NCI-H1694 treated with DMSO at 0.1 percent for 48 hours (cell line): ENCODE measurements at places on chromosomes 1 and 21.

DNA sequence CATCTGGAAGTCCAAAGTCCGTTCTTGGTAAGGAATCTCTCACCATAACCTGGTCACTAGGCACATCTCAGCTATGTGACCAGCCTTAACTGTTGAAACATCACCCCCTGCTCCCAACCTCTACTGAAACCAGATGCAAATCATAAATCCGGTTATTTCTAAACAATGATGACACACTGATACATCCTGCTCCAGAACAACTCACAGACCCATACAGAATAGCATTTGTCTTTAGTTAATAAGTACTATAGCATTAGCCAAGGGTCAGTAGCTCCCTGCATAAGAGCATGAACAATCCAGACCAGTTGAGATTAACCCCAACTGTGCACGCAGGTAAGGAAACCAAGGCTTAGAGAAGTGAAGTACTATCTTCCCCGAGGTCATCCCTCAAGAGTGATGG lies 38.0 kb upstream of the KCTD3 start:
- DNase-seq: no peak

DNA sequence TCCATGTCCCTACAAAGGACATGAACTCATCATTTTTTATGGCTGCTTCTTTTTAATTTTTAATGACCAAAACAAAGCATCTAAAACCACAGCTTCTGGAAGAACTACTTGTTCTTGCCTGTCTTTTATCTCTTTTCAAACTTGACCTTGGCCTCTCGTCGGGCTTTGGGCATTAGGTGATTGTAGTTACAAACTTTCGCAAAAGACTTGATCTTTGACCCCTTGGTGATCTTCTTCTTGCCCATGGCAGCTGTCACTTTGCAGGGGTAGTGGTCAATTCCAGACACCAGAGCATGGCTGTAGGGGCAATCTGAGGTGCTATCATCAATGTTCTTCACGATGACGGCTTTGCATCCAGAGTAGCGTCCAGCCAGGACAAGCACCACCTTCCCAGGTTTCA lies 67.8 kb downstream of the EPB41 start:
- no peak for DNase-seq

- DNase-seq: peak; percentile 8
Measured at GRCh38 chr1:180269645-180270529, 39.8 kb downstream of the LHX4 start.

DNA sequence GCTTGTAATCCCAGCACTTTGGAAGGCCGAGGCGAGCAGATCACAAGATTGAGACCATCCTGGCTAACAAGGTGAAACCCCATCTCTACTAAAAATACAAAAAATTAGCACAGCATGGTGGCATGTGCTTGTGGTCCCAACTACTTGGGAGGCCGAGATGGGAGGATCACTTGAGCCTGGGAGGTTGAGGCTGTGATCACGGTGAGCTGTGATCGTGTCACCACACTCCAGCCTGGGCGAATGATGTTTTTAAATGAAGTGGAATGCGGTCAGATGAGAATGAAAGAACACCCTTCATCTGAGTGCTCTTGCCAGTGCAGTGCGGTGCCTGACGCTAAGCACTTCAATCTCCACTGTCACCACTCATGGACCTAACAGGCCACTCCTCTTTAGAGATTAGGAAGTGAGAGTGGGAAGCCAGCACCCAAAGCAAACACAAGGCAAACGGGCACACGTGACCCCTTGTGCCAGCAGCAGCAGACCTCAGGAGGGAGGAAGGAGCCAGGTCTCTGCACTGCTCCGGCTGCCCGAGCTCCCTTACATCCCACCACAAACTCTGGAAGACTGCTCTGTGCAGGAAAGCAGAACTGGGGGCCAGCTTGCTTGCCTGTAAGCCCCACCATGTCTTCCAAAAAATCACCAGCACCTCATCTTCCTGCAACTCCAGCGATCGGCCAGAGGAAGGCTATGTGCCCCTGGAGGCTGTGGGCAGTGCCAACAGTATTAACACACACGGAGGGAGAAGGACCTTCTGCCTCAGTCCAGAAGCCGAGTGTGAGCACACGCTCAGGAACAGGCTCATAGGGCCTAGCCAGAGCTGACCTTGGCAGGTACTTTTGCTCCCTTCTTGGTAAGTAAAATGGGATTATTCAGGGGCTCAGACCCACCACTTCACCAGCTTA lies 9.7 kb downstream of the CTNNBIP1 start:
- DNase-seq: no peak

DNA sequence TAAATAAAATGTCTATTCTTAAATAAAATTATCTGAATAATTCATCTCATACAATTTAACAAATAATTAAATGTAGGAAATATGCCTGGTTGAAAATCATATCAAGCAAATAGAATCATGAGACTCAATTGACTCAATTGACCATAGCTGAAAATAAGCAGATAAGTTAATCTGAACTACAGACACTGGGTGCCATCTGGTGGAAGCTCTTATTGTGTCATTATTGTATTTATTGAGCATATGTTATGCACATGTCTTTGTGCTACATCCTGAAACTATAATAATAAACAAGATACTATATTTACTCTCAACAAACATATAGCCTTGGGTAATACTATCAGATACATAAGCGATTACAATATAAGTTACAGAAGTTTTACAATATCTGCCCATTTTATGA lies 41.0 kb downstream of the BRINP3 start:
- DNase-seq: peak; percentile 26

DNA sequence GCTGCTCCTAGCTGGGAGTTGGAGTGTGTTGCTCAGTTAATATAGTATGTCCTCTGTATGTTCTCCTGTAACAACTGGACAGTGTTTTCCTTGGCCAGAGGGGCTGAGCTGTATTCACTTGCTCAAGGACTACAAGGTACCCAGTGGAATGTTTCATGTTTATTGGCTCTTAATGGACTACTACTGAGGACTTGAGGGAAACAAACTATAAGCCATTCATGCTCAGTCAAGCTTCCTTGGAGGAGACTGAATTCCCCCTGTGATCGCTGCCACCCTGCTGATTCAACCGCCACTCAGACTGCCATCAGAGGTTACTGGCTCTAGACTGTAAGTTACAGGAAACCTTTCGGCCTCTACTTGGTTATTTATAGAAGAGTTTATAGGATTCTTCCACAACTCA lies 166.6 kb downstream of the ZC3H11B start:
- no peak for DNase-seq

- DNase-seq: peak; percentile 39
Measured at GRCh38 chr1:156717351-156717750, 10.9 kb upstream of the METTL25B start.

- peak; percentile 33 for DNase-seq
Measured at GRCh38 chr1:158035976-158036583, 42.6 kb downstream of the KIRREL1 start.

GRCh38 chr21:27639286-27639685 lies 672.4 kb upstream of the ADAMTS5 start:
- DNase-seq: no peak

- DNase-seq: peak; percentile 76
Measured at GRCh38 chr21:43810505-43811261, 21.3 kb downstream of the RRP1 start.

GRCh38 chr21:35338881-35339632 lies 290.0 kb upstream of the RUNX1 start:
- no peak for DNase-seq

DNA sequence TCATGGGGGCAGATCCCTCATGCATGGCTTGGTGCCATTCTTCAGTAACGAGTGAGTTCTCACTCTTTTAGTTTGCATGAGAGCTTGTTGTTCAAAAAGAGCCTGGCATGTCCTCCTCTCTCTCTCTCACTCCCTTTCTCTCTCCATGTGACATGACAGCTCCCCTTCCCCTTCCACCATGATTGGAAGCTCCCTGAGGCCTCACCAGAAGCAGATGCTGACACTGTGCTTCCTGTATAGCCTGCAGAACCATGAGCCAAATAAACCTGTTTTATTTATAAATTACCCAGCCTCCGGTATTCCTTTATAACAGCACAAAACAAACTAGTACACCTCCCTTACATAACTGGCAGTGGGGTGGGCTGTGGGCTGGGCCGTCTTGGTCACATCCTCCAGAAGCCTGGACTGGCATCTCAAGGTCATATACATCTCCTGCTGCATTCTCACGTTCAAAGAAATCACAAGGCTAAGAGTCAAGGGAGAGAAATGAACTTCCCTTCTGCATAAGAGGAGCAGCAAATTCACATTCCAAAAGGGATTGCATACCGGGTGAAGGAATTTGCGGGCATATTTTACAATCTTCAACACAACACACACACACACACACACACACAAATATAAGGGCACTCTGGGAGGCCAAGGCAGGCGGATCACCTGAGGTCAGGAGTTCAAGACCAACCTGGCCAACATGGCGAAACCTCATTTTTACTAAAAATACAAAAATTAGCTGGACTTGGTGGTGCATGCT lies 2.3 kb upstream of the CCSAP start:
- no peak for DNase-seq

GRCh38 chr1:18100491-18101063 lies 7.0 kb upstream of the IGSF21 start:
- peak; percentile 64 for DNase-seq

GRCh38 chr1:38608202-38608864 lies 251.2 kb downstream of the RRAGC start:
- peak; percentile 30 for DNase-seq

DNA sequence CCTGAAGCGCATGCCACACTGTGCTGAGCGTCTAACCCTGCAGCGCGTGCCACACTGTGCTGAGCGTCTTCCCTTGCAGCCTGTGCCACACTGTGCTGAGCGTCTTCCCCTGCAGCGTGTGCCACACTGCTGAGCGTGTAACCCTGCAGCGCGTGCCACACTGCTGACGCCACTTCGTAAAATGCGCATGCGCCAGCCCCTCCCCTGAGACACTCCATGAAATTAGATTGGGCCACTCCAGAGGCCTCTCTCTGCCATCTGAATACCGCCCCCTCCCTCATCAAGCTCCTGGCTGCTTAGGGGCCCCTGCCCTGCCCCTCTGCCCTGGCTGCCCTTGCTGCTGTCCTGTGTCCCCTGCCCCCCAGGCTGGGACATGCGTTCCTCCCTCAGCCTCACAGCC lies 84.8 kb downstream of the POFUT2 start:
- no peak for DNase-seq

- DNase-seq: no peak
Measured at GRCh38 chr1:35931446-35932157, 697 bp downstream of the AGO3 start.

DNA sequence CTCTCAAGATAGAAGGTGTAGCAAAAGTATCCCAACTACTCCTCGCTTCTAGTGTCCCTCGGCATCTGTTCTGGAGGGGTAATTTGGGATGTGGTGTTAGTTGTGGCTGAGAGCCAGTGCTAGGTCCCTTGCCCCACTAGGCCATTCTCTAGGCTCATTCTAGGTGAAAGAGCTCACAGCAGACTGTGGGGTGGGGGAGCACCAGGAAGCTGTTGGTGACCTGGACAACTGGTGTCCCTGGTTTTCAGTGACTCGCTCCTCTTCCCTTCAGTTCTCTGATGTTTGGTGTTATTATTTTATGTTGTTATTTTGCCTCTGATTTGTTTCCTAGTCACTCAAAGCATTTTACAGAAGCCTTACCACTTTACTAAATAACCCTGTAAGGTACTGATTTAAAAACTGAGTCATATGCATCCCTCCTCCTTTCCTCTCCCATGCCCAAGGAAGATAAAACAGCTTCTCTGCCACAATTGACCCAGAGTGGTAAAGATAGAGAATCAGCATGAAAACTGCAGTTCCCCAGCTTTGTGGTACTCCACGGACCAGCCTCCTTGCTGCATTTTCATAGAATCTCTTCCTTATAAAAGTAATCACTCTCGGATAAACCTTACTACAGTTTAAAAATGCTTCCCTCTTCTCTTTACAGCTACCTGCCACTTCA lies 14.1 kb downstream of the DYRK3 start:
- DNase-seq: no peak

DNA sequence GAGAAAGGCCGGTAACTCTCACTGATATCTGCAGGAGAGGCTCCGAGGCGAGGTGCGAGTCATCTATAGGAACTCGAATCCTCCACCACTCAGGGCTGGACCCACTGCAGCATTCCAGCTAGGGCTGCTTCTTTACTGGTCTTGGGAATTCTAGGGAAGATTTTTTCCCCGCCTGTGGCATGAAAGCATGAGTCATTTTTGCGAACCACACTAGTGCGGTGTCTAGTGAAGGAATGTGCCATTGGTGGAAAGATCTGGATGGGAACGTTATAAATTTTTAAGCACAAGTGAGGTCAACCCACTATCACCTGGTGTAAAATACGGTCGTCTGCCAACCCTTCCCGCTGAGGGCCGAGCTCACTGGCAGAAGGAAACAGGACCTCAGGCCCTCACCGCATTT lies 49.7 kb downstream of the SYF2 start:
- no peak for DNase-seq

DNA sequence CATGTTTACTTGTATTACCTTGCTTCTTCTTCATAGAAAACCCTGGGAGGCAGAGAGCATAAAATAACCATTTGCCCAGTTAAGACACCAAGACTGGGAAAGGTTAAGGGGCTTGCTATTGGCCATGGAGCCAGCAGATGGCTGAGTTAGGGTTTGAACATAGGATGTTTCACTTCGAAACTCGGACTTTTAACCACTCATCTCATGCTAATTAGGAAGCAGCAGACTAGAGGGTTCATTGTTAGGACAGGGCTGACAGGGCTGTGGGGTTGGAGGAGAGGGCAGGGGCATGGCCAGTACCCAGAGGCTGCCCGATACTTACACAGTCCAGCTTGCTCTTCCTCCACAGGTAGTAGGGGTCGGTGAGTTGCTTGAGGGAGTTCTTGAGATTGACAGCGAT lies 17.0 kb downstream of the SLC26A9 start:
- no peak for DNase-seq

GRCh38 chr1:203480525-203481084 lies 5.0 kb downstream of the PRELP start:
- DNase-seq: peak; percentile 73

- no peak for DNase-seq
Measured at GRCh38 chr1:12502336-12503109, 115.5 kb downstream of the DHRS3 start.

- DNase-seq: no peak
Measured at GRCh38 chr1:35674111-35674510, 32.8 kb upstream of the PSMB2 start.

- DNase-seq: peak; percentile 47
Measured at GRCh38 chr1:10514490-10515235, 39.9 kb downstream of the PEX14 start.

- DNase-seq: peak; percentile 97
Measured at GRCh38 chr1:160494620-160495019, 28.4 kb downstream of the SLAMF6 start.

- DNase-seq: peak; percentile 53
Measured at GRCh38 chr1:220786337-220787068, at the start of gene MTARC1. Gene MTARC1 (plus strand): TSS chr1:220786913. CDS start chr1:220786945, 32 bp downstream.

- DNase-seq: no peak
Measured at GRCh38 chr1:91673613-91674012, 173.0 kb downstream of the CDC7 start.

GRCh38 chr1:216653001-216653400 lies 70.2 kb downstream of the ESRRG start:
- no peak for DNase-seq
